ENCODE measurements at places on chromosomes 12 and 14.

DNA sequence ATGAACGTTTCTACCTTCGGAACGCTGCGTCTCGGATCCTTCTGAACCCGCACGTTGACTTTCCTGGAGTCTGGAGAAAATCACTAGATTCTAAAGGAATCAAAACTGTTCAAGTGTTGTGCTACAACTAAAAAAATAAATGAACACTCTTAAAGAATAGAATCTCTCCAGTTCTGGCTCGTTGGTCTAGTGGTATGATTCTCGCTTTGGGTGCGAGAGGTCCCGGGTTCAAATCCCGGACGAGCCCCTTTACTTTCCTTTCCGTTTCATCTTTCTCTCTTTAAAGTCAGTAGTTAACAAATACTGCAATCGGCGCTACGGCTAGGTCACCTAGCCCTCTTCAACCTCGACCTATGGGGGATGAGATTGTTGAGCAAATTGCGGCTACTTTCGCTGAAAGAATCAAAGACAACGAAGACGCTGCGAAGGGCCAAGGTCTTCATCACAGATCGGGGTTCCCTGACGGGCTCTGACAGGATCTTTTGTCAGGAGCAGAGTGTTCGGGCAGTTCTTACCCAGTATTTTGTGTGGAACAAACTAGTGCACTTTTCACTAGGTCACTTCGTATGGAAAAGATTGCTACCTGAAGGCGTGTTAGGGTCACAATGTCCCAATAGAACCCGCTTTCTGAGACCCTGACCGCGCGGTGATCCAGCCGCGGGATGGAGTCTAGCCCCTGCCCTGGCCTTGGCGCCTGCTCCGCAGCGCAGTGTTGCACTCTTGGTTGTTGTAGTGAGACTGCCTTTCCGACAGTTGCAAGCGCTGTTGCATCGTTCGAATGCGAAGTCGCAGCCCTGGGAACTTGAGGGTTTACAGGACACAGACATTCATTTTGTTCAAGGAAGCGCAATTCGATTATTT is 8.4 kb downstream of the OR6S1 start:
- DNase-seq: no peak

DNA sequence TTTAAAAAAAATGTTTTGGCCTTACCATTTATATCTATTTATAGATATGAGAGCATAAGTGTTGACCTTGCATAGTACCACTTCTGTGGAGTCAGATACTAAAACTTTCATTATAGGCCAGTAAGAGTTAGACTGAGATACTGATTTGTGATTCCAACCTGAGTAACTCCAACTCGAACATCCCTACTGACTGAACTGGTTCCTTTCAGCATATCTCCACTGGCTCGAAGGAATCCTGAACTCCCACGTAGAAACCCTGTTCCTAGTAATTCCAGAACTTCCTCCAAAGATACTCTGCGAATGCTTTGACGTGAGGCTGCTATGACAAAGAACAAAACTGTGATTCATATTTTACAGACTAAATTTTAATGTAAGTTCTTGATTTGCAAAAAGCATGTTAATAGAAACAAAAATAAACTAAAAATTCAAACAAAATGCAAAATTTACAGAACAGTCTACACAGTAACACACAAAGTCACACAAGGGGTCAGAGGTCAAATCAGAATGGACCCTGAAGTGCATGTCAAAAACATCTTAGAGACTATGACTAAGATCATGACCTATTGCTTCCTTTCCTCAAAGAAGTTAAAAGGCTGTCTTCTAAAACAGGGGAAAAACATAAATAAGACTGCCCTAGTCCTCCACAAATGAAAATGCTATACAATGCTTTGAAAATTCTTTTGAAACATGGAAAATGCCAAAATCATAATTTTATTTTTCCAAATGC is 31.5 kb downstream of the HEATR5A start:
- no peak for DNase-seq

DNA sequence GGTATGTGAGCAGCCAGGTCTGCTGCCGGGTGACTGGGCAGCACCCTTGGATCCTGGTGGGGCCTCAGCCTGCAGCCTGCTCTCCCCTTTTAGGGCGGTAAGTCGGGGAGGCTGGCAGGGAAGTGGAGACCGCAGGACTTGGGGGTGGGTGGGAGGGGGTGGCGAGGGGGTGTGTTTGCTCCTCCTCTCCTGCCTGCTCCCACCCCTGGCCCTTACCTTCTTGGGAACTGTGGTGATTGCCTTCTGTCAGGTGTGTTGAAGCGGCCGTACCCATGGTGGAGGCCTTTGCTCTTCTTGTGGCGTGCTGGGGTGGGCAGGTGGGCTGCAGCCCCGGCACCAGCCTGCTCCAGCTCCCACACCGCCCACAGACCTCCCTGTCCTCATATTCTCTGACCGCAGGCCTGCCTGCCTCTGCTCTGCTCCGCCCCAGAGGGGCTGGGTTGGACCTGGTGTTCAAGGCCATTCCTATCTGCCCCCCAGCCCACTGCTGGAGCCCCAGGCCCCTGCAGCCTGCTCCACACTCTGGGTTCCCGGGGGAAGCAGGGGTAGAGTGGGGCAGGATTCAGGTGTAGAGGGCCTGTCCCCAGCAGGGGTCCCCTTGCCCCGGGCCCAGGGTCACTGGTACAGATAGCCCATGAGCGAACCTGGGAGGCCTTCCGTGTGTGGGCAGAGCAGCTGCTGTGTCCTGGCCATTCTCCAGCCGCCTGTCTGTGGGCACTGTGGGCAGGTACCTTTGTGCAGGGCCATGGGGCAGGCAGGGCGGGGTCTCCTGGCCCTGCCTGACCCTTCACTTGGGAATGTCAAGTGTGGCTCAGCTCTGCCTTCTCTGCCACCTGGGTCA is 5.2 kb downstream of the TEDC1 start:
- DNase-seq: no peak

DNA sequence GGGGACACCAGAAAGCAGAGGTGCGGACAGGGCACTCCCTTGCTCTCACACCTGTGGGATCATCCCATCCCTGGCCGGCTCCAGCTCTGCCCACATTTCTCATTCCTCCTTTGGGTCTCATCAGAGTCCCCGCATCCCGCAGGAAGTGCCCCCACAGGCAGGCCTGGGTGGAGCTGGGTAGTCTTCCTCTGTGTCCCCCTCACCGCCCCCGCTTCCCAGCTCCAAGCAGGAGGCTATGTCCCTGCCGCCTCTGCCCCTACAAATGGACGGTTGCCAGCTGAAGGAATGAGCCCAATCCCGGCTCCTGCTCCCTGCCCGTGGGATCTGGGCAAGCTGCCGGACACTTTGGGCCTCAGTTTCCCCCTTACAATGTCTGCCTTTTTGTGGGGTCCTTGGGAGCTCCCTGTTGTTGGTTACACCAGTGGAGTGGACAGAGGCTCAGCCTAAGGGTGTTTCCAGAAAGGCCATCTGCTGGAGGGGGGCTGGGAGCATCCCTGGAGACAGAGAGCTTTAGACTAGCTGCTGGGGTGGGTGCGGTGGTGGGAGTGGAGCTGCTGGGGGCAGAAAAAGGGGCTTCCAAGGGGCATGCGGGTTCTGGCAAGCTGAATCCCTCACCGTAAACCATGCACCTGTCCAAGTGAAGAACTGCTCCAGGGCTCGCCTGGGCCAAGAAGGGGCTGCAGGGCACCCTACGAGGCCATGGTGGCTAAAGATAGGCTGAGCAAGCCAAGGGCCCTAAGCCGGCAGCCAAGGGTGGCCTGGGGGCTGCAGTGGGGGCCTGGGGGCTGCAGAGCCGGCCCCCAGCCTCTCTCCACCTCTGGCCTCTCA is 7.9 kb upstream of the GPR132 start:
- no peak for DNase-seq

DNA sequence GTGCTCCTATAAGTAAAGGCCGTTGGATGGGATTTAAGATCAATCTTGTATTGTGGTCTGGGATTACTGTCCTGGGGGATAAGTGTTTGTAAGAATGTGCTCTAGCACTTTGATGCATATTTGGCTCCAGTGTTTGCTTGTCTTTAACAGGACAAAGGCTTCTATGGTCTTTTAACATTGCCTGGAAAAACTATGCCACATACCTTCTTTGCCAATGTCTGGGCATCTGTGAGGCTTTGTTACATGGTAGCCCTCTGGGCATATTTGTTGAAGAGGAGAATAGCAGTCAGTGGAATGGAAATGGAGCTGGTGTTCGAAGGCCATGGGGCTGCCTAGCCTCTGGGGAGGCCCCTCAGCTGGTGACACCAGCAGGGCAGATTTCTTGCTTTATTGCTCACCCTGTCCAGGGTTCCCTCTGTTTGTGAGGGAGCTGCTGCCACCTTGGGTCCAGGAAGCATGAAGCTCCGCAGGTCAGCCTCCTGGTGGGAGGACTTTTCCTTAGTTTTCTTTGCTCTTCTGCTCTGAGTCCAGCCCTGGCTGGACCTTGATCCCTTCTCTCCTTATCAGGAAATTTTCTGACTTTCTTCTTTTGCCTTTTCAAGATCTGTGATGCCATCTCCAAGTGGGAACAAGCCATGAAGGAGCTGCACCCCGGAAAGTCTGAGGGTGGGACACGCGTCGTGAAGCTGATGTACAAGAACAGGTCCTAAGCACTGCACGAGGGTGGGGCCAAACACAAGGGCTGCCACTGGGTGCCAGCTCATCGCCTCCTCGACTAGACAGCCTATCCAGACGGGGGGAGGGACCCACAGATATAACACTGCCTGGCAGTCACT is 19.5 kb downstream of the PIGH start:
- no peak for DNase-seq

DNA sequence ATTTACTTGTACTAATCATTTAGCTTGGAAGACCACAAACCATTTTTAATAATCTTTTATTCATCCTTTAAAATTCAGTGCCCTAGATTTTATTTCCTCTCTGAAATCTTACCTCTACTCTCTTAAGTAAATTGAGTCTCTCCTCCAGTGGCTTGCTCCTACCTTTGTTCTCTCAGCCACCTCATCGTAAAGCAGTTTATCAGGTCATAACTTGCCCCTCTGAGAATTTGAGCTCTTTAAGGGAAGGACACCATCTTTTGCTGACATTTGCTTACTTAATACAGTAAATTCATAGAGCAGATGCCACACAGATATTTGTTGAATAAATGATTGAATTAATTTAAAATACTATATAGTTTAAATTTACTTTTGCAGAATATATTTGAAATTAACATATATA is 794.3 kb downstream of the C12orf50 start:
- DNase-seq: no peak

DNA sequence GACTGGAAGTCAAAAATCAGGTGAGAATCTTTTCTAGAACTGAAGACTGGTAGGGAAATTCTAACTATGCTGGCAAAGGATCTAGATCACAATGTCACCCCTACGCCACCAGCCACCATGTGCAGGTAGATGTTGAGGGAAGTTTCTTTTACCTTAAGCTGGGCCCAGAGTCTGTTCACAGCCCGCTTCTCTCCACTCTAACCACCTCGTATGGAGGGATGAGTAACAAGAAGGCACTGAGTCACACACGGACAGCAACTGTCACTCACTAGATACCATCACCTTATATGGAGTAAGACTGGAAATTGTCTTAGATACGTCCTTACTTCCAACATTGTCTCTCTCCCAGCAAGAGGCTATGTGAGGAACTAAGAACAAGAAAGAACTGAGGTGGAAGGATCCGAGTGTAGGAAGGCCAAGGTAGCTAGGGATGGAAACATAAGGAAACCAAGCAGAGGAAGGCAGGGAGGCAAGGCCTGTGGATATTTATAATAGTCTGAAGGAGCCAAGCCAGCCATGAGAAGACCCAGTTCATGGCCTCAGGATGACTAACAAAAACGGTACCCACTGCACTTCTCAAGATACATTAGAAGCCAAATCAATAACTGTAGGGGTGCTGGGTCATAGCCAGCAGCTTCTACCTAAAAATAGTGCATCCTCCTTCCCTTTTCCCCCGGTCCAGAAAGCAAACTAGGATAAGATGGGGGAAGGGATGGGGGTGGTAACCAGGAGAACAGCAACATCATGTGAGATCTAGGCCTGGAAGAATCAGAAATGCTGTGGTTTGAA is 15.5 kb downstream of the REM2 start:
- no peak for DNase-seq

DNA sequence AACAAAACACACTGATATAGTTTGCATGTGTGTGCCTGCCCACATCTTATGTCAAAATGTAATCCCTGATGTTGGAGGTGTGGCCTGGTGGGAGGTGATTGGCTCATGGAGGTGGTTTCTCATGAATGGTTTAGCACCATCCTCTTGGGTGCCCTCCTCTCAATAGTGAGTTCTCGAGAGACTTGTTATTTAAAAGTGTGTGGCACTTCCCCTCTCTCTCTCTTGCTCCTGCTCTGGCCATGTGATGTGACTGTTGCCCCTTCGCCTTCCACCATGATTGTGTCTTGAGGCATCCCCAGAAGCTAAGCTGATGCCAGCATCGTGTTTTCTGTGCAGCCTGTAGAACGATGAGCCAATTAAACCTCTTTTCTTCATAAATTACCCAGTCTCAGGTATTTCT is 454.1 kb upstream of the DCN start:
- DNase-seq: no peak

DNA sequence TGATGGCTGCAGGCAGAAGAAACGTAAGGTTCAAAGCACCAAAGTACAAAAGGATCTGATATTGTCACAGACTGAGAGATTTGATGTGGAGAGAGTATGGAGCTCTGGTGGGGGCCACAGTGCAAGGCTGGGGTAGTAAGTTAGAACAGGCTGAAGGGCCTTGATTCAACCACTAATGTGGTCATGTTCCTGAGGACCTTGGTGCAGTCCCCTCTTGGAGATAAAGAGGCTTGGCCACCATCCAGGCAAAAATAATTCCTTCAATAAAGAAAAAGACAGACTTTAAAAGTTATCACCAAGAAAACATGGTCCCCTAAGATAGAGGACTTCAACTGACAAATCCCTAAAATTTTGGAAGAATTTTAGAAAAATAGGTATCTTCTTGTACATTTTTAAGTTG is 17.4 kb downstream of the CAPZA3 start:
- no peak for DNase-seq

DNA sequence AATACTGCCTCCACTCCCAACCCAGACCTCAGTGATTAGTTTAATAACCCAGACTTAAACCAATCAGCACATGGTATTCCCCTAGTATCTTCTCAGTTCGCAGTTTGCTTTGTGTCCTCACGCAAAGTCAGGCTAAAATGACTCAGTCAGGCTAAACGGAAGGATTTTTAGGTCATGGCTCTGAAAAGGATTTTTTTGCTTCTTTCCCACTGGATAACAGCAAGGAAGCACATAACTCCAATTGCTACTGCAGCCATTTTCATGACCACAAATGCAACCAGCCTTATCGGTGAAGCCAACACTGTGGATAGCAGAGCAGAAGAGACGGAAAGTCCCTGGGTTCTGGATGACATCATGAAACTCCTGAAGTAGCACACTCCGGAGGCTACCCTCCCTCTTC is 67.7 kb downstream of the ZC3H14 start:
- DNase-seq: no peak

DNA sequence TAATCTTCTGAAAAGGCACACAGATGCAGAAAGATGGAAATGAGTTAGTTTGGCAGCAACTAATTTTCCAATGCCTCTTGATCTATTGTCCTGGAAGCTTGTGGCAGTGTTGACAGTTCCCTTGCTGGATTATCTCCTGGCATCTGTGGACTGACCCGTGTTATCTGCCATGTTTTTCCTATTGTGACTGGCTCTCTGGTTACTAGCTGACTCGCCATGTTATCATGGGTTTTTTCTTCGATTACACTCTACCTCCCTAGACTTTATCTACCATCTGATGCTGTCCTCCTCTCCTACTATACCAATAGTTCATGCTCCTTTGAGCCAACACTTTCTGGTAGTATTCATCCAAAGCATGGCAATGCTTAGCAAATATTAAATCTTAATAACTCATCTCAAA is 63.3 kb upstream of the FLRT2 start:
- no peak for DNase-seq

GRCh38 chr12:1800401-1801302 is 19.7 kb upstream of the LRTM2 start:
- DNase-seq: peak; percentile 33
